ENCODE measurements at places on chromosomes 3 and 15.

DNA sequence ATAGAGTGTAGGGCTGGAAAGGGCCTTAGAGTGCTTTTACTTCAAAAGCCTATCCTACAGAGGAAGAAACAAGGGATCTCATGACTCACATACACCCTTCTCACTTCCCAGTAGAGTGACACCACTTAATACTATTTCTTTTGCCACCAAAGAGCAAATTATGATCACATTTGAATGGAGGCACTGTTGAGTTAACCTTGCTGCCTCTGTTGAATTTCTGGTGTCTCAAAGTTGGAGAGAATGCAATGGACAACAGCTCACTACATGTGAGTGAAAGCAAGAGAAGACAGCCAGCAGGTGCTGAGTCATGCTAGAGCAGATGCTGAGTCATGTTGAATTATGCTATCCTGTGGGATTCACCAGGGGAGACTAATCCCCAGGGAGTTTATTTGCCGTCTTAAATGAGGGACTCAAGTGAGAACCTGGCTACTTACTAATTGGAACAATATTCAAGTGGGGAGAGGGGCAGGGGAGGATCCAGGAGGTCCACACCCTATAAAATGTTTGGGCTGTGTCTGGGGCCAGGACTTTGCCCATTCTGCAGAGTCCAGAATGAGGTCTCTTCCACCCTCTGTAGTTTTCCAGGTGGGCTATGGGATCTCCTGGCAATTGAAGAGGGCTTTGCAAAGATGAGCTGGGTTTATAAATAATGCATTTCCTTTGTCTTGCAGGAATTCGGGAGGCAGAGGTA lies 35.8 kb downstream of the ST8SIA2 start:
- DNase-seq: no peak

DNA sequence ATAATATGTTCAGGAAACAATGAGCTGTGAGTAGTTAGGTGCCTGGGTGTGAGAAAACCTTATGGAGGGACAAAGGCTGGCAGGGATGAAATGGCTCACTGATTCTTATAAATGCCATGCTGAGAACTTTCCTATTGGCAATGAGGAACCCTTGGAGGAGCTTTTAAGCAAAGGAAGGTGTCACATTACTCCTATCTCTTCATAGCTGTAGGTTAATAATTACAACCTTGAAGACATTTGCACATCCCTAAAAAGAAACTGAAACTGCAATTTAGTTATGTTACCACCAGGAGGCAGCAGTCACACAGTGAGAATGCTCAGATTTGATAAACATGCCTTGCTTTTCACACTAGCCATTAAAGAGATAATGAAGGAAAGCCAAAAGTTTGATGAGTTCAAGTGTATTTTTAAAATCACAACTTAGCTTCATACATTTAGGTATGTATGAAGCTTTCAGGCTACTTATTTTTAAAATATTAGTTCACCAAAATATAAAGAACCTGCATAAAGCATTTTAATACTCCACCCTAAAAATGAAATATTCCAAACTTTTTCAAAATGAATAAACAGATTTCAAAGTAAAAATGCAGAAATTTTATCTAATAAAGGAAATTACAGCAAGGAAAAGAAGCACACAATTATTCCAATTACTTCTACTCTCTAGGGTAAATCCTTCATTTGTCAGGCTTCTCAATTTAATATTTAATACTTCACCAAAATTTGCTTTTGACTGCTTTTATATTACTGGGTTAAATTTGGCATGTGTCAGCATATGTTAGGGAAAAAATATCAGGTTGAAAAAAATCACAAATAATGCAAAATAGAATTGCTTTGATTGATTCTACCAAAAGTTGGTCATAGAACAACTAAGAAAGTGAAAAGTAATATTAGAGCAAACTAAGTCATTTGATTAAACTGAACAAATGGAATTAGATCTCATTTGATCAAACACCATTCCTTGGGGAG lies 136.9 kb upstream of the SLC2A2 start:
- DNase-seq: no peak

GRCh38 chr3:162489853-162490252 lies 993.2 kb downstream of the OTOL1 start:
- DNase-seq: no peak

DNA sequence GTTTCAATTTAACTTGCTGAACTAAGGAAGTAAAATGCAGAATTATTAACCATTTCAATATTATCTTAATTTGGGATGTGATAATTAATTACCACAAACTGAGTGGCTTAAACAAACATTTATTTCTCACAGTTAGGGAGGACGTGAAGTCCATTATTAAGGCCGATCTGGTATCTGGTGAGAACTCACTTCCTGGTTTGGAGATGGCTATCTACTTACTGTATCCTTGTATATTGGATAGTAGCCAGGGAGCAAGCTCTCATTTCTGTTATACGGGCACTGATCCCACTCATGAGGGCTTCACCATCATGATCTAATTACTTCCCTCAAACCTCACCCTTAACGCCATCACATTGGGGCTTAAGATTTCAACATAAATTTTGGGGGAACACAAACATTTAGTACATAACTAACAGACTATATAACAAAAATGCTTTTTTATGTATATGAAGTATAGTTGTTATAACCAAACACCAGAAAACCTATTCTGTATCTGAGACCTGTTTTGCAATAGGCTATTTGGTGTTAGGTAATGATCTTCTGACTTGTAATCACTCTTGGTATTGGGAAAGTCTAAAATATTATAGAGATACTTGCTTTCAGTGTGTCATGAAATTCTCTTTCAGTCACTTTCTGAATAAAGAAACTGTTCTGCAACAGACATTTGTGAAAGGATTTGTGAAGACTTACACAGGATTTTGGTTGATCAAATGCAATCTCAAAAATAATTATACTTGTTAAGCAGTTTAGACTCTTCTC lies 4.7 kb upstream of the KPNA4 start:
- no peak for DNase-seq

DNA sequence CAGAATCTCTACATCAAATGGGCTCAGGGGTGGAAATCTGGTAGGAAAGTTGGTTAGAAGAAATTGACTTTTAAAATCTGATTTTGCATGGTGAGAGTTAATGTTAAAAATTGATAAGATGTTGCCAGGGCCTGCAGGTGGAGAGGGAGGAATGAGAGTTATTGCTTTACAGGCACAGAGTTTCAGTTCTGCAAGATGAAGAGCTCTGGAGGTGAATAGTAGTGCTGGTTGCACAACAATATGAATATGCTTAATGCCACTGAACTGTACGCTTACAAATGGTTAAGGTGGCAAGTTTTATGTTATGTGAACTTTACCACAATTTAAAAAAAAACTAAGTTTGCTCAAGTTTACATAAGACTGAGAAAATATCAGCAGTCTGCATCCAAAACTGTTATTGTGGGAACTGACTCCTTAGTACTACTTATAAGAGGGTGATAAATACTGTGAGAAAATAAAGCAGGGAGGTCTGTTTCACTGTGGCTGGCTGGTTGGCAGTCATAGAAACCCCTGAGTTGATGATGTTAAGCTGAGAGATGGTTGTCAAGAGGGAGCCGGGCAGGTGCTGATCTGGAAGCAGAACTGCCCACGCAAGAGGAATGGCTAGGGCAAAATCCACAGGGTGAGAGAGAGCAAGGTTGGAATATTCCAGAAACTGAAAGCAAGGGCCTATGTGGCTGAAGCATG lies 144.9 kb downstream of the EDEM1 start:
- DNase-seq: no peak

DNA sequence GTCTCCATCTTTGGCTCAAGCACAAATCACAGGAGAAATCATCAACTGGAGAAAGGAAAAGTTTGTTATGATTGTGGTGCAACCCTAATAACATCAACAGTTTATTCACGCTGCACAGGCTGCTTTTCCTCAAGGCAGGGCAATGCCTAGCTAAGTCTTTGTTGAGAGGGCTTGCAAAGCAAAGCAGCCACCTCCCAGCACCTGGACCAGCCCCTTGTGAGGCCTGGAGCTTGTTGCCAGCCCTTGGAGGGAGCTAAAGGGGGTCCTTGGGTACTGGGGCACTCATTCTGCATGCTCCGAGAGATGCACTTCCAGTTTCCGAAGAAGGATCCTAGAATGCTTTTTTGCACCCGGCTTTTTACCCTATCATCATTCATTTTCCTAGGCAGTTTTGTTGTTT lies 288.2 kb downstream of the CLSTN2 start:
- DNase-seq: no peak

- no peak for DNase-seq
Measured at GRCh38 chr15:35691173-35691761, 145.3 kb upstream of the DPH6 start.

- DNase-seq: no peak
Measured at GRCh38 chr3:30551266-30551665, 55.1 kb upstream of the TGFBR2 start.

DNA sequence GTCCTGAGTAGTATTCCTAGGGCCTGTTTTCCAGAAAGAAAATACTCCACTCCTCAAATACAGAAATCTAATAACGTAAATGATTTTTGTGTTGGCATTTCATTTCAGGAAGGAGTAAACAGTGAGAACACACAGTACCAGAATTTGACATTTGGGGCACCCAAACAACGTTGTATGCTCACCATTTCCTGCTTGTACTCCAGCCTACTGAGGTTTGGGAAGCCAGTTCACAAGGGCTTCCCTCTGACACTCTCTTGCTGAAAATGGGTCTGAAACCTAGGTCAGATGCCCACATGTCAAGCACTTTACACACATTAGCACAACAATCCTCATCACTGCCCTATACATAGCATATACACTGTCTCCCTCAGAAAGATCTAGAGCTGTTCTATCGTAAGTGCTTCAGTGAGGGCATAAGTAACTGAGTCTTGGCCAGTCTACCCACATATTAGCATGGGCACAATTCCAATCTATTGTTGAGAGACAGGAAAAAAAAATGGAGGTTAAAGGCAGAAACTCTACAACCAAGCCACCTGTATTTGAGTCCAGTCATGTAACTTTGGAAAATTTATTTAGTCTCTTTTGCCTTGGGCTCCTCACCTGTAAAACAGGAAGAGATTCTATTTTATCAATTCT lies 43.5 kb upstream of the RSL24D1 start:
- no peak for DNase-seq

DNA sequence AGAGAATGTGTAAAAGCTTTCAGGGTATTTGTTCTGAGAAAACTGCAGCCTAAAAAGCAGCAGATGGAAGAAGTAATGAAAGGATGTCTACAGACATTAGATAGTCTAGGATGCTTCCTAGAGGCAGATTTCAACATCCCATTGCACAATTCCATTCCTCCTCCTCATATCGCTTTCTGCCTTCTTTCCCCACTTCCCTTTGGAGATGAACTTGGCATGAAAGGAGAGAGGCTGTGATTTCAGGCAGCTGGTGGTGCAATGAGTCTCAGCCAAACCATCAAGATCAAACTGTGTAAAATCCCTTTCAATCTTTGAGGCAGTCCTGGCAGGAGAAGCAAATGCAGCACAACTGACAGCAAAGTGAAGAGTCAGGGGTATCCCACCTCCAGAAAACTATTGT lies 438.7 kb upstream of the KCNMB2 start:
- no peak for DNase-seq

- DNase-seq: no peak
Measured at GRCh38 chr3:194548346-194549321, 61.8 kb upstream of the ATP13A3 start.

DNA sequence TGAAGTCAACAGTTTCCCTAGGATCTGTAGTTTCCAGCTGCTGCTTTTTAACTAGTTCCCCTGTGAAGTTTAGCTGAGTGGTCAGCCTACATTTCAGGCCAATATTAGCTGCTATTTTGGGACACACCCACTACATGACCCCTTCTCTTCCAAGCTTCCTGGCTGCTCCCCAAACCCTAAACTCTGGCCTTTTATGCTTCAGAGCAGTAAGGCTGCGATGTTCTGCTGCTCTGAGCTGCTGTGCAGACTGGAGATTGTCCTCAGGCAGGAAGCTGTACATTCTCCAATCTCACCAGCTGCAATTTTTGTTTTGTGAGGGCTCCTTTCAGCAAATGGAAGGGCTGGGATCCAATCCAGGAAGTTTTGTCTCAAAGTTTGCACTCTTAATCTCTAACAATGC lies 48.0 kb upstream of the WDR72 start:
- no peak for DNase-seq

DNA sequence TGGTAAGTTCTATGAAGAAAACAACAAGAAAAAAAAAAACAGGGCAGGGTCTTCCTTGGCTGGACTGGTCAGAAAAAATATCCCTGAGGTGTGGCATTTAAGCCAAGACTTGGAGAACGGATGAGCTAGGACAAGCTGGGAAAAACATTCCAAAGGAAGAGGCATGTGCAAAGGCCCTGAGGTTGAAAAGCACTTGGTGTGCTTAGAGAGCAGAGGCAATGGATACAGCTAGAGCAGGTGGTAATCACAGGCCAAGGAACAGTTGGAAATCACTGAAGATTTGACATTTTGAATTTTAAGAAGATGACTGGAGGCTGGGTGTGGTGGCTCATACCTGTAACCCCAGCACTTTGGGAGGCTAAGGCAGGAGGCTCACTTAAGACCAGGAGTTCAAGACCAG lies 42.9 kb upstream of the PDE8A start:
- DNase-seq: no peak

- no peak for DNase-seq
Measured at GRCh38 chr15:95946241-95946640, 384.3 kb upstream of the NR2F2 start.

DNA sequence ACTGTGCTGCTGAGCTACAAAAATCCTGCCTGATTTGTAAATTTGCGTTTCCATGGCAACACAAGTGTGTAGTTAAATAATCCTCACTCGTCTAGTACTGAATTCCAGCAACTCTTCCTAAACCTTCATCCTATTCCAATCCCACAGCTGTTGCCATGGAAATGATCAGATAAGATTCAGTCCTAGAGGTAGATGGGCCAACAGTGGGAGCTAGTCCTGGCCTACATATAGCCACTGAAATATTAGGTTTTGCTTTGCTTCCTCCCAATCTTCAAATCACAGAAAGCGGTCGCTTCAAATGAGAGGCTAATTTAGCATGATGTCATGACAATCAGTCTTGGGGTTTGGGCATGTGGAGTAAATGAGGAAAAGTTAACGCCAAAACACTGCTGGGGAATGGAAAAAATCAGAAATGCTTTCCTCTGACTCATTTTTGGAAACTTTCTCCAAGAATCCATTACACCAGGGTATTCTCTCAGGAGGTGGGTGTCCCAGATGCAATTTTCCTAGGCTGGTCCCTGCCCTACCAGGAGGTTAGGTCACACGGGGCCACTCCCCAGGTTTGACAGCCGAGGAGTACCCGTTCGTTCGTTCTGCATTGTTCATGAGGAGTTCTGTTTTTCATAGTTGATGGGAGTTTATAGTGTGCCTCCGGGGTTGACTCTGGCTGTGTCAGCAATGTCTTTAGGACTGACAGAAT lies 159.2 kb upstream of the SLCO3A1 start:
- DNase-seq: peak; percentile 19

- no peak for DNase-seq
Measured at GRCh38 chr3:64057231-64057630, 33.9 kb upstream of the PSMD6 start.

GRCh38 chr3:53244271-53244670 lies 11.6 kb downstream of the TKT start:
- no peak for DNase-seq
